SJCRH30 (cell line): ENCODE measurements at places on chromosomes 3 and 15. TPM values are rescaled to one million over a fixed set of nuclear protein-coding genes. Genes with fewer than 3 reads are reported as not detected.

ARGFX gene
- total RNA-seq, result 1.1 and 1.2 TPM in 2 replicates

- H3K4me1 ChIP-seq, result no peaks in the 10 kb centered on the region
- H3K27me3 ChIP-seq, result no peaks in the 10 kb centered on the region
- H3K36me3 ChIP-seq, result peaks cover 57% of the 10 kb centered on the region
- DNase-seq, result no peak
Observed at GRCh38 chr15:34952481-34952880, 17.1 kb downstream of the AQR start.

GRCh38 chr3:153634683-153635082 is 472.7 kb downstream of the RAP2B start:
- no peak overlapping the region for H3K27ac ChIP-seq
- no peak overlapping the region for H3K4me3 ChIP-seq
- no peak for DNase-seq
- no peaks in the 10 kb centered on the region for H3K4me1 ChIP-seq

DNA sequence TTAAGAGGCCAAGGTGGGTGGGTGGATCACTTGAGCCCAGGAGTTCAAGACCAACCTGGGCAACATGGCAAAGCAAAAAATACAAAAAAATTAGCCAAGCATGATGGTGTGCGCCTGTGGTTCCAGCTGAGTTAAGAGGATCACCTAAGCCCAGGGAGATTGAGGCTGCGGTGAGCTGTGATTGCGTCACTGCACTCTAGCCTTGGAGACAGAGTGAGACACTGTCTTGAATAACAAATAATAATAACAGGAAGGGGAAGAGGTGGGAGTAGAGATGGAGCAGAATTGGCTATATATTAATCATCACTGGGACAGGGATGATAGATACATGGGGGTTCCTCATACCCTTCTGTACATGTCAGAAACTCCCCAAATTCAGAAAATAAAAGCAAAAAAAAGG is 23.8 kb upstream of the NMB start:
- no peaks in the 10 kb centered on the region for H3K4me1 ChIP-seq
- H3K27me3 ChIP-seq, result no peaks in the 10 kb centered on the region
- H3K4me3 ChIP-seq, result no peak overlapping the region
- no peak for DNase-seq
- H3K27ac ChIP-seq, result no peak overlapping the region
- peaks cover 54% of the 10 kb centered on the region for H3K36me3 ChIP-seq

DNA sequence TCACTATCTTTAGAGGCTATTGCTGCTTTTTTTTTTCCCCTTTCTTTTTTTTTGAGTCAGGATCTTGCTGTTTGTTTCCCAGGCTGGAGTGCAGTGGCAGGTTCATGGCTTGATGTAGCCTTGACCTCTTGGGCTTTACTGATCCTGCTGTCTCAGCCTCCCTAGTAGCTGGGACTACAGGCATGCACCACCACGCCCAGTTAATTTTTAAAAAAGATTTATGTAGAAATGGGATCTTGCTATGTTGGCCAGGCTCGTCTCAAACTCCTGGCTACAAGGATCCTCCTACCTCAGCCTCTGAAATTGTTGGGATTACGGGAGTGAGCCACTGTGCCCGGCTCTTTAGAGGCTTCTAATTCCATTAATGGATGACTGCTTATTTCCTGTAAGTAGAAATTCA is 15.1 kb downstream of the MGA start:
- H3K4me3 ChIP-seq, result no peak overlapping the region
- no peak for DNase-seq
- peaks cover 22% of the 10 kb centered on the region for H3K36me3 ChIP-seq
- H3K27me3 ChIP-seq, result no peaks in the 10 kb centered on the region
- no peak overlapping the region for H3K27ac ChIP-seq
- peaks cover 9% of the 10 kb centered on the region for H3K4me1 ChIP-seq

PDCD7 gene
- 22.8 and 25.4 TPM in 2 replicates for total RNA-seq

DNA sequence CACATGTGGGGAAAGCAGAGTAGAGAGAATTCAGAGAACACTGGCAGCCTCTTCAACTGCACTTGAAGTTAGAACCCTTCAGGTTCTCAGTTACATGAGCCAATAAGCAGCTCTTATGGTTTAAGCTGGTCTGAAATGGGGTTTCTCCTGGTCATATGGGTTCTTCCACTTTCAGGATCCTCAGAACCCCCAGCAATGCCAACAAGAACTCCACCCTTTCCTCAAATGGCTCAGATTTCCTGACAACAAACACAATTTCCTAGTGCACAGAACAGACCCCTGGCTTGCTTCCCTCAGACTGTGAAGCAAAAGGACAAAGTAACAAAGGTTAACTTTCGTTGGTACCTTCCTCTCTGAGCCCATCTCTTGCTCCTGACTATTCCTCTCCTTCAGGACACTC is 23.9 kb upstream of the FRMD4B start:
- no peaks in the 10 kb centered on the region for H3K4me1 ChIP-seq
- H3K27me3 ChIP-seq, result no peaks in the 10 kb centered on the region
- H3K27ac ChIP-seq, result no peak overlapping the region
- no peaks in the 10 kb centered on the region for H3K36me3 ChIP-seq
- H3K4me3 ChIP-seq, result no peak overlapping the region

DNA sequence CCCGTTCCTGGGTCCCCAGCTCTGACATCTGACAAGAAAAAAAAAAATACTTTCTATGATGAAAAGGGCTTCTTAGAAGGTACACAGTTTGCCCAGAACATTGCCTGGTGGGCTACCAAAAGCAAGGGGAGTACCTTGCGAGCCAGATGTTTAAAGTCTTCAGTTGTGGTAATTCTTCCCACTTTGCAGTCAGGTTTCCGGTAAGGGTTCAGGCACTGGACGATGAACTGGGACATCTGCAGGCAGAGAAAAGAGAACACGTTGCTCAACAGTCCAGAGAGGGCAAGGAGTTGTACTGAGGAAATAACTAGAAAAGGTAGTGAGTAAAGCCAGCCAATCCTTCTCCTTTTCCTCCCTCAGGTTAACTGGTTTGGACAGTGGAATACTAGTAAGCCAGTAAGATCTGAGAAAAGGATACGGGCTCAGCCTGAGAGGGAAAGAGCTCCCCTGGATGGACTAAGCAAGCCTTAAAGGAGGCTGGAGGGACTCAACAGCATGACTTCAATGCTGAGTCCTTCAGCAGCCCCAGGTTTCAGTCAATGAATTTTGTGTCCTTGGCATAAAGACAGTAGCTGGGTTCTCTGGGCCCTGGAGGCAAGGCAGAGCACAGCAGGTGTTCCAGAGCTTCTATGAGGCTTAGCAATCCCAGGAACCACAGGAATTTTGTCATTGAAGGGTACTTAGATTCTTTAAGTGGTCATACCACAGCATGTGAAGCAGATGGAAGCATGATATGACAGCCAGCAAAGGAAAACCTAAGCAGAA is 38.2 kb downstream of the NBEAL2 start:
- peaks cover 34% of the 10 kb centered on the region for H3K4me1 ChIP-seq
- no peaks in the 10 kb centered on the region for H3K27me3 ChIP-seq
- no peak overlapping the region for H3K27ac ChIP-seq
- H3K4me3 ChIP-seq, result no peak overlapping the region

CPNE9 gene
- 0.06 TPM in 1 of 2 replicates, not detected in the other for total RNA-seq

UBE3A gene
- total RNA-seq, result 95.1 and 111 TPM in 2 replicates

DNA sequence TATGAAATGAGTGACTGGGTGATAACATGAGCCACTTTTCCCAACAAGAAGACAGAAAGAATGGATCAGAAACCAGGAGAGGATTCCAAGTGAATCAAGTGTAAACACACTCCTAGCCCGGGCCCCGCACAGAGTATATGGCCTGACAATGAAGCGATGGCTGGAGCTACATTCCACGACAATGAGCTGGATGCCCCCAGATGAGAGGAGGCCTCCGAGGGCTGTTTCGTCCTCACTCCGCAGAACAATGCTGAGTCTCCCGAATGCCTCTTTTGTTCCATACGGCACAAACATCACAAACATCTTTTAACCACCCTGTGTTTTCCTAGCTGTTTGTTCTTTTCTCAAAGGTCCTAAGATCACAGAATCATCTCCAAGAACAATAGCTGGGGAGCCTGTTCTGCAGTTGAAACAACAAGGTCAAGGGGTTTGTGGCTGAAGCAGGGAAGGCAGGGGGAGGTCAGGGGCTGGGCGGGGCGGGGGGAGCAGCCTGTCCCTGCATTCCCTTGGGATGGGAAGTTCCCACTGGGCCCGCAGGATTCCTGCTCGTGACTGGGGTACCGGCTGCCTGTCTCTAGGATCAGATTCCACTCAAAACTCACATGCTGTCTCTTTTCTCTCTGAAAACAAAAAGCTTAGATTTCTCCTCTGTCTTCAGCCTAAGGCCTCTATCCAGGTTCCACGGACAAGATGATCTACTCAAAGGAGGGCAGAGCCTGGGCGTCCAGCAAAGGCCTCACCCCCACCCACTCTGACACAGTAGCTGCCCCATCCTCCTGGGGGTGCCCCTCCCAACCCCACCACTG is 151.3 kb downstream of the XXYLT1 start:
- H3K4me1 ChIP-seq, result peaks cover 5% of the 10 kb centered on the region
- H3K4me3 ChIP-seq, result no peak overlapping the region; the same call in none of the 2 replicates
- H3K36me3 ChIP-seq, result no peaks in the 10 kb centered on the region
- H3K27ac ChIP-seq, result peak overlapping the region; percentile 58
- no peaks in the 10 kb centered on the region for H3K27me3 ChIP-seq
- peak; percentile 62 for DNase-seq

GRCh38 chr15:86446253-86446640 is 366.6 kb downstream of the AGBL1 start:
- no peaks in the 10 kb centered on the region for H3K4me1 ChIP-seq
- no peak for DNase-seq
- no peaks in the 10 kb centered on the region for H3K27me3 ChIP-seq
- no peaks in the 10 kb centered on the region for H3K36me3 ChIP-seq
- H3K4me3 ChIP-seq, result no peak overlapping the region

PLSCR4 gene
- 4.1 and 4.4 TPM in 2 replicates for total RNA-seq

GRCh38 chr15:73051391-73051806 is 864 bp upstream of the NEO1 start:
- H3K4me1 ChIP-seq, result no peaks in the 10 kb centered on the region; the same call in 1 of the 2 replicates
- H3K36me3 ChIP-seq, result no peaks in the 10 kb centered on the region
- H3K27me3 ChIP-seq, result 0 out of 2 replicates have a peak, but pooled peaks cover 2% of the 10 kb centered on the region
- H3K4me3 ChIP-seq, result peak overlapping the region; percentile 80

SLC24A5 gene
- not detected in 2 replicates for total RNA-seq

TNFAIP8L3 gene
- 0.04 and 0.05 TPM in 2 replicates for total RNA-seq

ABHD17C gene
- total RNA-seq, result 4.4 and 5.6 TPM in 2 replicates

CDAN1 gene
- 16.2 and 17.8 TPM in 2 replicates for total RNA-seq

DNA sequence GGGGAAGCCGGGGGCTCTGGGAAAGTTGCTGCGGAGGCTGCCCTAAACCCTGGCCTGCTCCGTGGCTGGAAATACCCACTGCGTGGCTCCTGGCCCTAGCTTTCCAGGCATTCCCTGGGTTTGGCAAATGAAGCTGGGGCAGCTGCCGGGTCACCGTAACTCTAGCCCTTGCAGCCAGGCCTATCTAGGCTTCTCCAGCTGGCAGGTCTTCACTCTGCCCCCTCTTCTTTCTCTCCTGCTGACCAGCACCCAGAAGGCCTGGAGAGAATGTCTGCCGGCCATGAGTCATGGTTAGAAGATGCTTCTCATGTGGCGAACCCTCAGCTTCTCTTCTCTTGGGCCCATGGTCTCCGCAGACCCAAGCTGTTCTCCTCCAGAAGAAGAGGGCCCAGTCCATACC is 5.6 kb upstream of the DLL4 start:
- H3K36me3 ChIP-seq, result no peaks in the 10 kb centered on the region
- H3K27ac ChIP-seq, result no peak overlapping the region
- no peak for DNase-seq
- no peak overlapping the region for H3K4me3 ChIP-seq
- H3K4me1 ChIP-seq, result peaks cover 13% of the 10 kb centered on the region; the same call in 1 of the 2 replicates
- peaks cover 17% of the 10 kb centered on the region; the same call in 1 of the 2 replicates for H3K27me3 ChIP-seq

- peak overlapping the region; percentile 79 for H3K27ac ChIP-seq
- no peaks in the 10 kb centered on the region for H3K36me3 ChIP-seq
- peaks cover 22% of the 10 kb centered on the region for H3K4me1 ChIP-seq
- DNase-seq, result no peak
- H3K4me3 ChIP-seq, result no peak overlapping the region
Observed at GRCh38 chr3:29185706-29186105, 95.2 kb upstream of the RBMS3 start.

MB21D2 gene
- 18.3 and 20.4 TPM in 2 replicates for total RNA-seq

KNG1 gene
- total RNA-seq, result not detected in 2 replicates

DNA sequence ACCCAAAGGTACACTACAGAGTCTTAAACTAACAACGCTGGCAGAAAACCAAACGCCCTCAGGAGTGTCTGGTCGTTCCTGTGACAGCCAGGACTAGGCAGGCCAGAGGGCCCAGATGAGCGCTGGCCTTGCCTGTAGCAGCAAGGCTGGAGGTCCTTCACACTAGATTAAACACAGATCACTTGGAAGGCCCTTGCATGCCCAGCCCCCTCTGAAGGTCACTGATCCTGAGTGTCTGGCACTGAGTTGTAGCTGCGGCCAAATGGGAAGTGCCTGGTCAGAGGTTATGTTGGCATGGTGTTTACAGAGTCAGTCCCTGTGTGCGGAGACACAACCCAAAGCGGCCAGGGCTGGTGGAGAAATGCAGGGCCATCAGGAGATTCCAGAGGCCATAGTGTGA is 58.9 kb downstream of the ZNF621 start:
- no peaks in the 10 kb centered on the region for H3K27me3 ChIP-seq
- H3K4me1 ChIP-seq, result peaks cover 25% of the 10 kb centered on the region
- DNase-seq, result no peak
- no peak overlapping the region for H3K27ac ChIP-seq
- no peak overlapping the region for H3K4me3 ChIP-seq

PIGZ gene
- total RNA-seq, result 0.05 and 0.06 TPM in 2 replicates

GRCh38 chr15:33098094-33099058 is 96.1 kb downstream of the FMN1 start:
- H3K4me1 ChIP-seq, result peaks cover 15% of the 10 kb centered on the region
- no peaks in the 10 kb centered on the region for H3K27me3 ChIP-seq
- no peak overlapping the region for H3K4me3 ChIP-seq
- H3K27ac ChIP-seq, result peak overlapping the region; percentile 43
- DNase-seq, result peak; percentile 62
- no peaks in the 10 kb centered on the region for H3K36me3 ChIP-seq

PLSCR5 gene
- total RNA-seq, result not detected in 2 replicates

CSTA gene
- not detected in 2 replicates for total RNA-seq

DNA sequence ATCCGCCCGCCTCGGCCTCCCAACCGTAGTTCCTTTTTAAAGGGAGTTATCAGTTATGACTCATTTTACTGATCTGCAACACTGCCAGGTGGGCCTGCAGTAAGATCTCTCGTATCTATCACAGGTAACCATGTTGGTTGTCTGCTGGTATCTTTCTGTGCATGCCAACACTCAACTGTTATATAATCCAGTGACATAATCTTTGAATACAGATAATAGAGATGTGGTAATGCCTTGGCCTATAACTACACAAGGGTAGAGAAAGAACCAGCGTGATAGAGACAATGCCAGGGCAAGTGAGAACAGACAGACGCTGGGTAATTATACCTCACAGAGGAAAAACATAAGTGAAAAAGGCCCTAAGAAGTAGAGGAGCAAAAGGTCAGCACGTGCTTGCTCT is 11.0 kb upstream of the ARPP19 start:
- no peaks in the 10 kb centered on the region for H3K27me3 ChIP-seq
- no peaks in the 10 kb centered on the region for H3K4me1 ChIP-seq
- no peak overlapping the region for H3K4me3 ChIP-seq
- H3K36me3 ChIP-seq, result no peaks in the 10 kb centered on the region

ATP8B4 gene
- total RNA-seq, result 14.4 and 14.7 TPM in 2 replicates

GRCh38 chr15:35485411-35485810 is 60.6 kb downstream of the DPH6 start:
- peaks cover 12% of the 10 kb centered on the region for H3K4me1 ChIP-seq
- no peak for DNase-seq
- H3K36me3 ChIP-seq, result no peaks in the 10 kb centered on the region
- no peaks in the 10 kb centered on the region for H3K27me3 ChIP-seq
